ENCODE measurements at places on chromosomes 6 and 20.

DNA sequence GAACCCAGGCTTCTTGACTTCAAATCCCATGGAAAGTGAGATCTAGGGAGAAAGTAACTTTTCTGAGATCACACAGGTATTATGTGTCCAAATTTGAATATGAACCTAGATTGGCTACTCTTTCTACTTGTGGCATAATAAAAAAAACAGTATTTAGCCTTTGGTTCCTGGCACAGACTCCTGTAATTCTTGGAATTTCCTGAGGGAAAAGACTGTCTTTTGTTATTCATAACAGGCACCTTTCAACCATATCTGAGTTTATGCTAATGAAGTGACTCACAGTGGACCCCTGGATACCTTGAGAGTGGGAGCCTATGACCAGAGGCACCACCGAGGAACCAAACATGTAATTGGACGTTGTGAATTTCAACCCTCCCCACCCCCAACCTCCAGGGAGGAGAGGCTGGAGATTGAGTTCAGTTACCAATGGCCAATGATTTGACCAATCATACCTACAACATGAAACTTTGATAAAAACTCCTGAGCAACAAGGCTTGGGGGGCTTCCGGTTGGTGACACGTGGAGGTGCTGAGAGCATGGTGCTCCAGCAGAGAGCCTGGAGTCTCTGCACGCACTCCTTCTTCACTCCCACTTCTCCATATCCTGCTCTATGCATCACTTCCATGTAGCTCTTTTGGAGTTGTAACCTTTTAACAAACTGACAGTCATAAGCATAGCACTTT lies 48.8 kb downstream of the LAMA4 start:
- DNase-seq, result no peak

- DNase-seq, result no peak
Measured at GRCh38 chr6:44859901-44860410, 468.2 kb upstream of the RUNX2 start.

DNA sequence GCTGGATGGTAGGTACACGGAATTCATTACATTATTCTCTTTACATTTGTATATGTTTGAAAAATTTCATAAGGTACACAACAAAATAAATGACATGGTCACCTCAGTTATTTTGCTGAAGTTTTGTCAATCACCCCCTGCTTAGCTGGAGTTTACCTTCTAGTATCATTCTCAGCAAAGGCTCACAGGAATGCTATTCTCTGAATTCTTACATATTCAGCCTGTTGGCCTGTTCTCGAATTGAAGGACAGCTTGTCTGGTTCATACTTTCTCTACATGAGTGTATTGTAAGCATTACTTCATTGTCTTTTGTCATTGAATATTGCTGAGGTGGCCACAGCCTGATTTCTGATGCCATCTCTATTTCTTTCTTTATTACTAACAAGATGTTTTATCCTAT lies 12.8 kb downstream of the CALHM5 start:
- no peak for DNase-seq

DNA sequence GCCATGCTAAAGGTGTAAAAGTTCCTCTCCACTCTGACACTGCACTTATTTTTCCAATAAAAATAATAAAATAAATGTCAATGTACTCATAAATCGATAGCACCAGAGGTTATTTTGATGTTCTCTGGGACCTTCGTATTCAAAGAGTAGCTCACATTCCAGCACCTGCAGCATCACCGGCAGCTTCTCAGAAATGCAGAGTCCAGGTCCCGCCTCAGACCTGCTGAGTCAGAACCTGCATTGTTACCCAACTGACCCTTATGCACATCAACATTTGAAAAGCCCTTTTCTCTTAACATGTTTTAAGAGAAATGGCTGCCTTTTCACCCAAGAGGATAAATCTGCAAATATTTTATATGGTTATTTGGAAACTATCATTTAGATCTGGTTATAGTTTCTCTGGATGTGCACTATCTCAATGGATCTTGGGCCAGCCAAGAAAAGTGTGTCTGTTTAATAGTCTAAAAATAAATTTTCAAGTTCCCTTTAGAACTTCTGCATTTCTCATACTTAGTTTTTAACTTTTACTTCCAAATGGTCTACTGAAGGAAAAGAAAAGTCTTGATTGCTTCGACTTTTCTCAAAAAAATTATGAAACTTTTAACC lies 216.2 kb upstream of the PRDM1 start:
- DNase-seq, result no peak

GRCh38 chr20:32167552-32167951 lies 40.0 kb downstream of the PLAGL2 start:
- DNase-seq, result no peak

DNA sequence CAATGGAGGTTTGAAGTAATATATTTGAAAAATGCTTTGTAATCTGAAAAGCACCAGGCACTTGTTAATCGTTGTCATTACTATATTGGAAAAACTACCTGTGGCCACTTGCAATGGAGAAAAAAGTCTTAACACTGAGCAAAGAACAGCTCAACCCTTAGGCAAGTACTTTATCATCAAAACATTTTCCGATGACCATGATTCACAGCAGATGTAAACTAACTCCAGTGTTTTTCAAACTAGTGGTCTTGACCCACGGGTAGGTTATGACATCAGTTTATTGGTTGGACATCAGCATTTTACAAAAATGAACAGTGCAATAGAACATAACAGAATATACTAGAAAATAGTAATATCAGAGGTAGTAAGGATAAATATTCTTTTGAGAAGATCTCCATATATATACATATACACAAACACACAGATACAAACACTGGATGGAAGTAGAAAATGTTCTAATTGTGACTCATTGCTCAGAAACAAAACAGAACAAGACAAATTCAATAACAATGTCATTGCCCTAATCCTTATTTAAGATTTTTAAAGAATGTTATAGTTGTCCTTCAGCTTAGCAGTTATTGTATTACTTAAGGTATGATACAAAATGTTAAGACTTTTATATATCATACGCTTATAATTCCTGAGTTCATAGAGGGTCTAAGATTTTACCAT lies 123.0 kb downstream of the PLCB1 start:
- DNase-seq, result no peak

DNA sequence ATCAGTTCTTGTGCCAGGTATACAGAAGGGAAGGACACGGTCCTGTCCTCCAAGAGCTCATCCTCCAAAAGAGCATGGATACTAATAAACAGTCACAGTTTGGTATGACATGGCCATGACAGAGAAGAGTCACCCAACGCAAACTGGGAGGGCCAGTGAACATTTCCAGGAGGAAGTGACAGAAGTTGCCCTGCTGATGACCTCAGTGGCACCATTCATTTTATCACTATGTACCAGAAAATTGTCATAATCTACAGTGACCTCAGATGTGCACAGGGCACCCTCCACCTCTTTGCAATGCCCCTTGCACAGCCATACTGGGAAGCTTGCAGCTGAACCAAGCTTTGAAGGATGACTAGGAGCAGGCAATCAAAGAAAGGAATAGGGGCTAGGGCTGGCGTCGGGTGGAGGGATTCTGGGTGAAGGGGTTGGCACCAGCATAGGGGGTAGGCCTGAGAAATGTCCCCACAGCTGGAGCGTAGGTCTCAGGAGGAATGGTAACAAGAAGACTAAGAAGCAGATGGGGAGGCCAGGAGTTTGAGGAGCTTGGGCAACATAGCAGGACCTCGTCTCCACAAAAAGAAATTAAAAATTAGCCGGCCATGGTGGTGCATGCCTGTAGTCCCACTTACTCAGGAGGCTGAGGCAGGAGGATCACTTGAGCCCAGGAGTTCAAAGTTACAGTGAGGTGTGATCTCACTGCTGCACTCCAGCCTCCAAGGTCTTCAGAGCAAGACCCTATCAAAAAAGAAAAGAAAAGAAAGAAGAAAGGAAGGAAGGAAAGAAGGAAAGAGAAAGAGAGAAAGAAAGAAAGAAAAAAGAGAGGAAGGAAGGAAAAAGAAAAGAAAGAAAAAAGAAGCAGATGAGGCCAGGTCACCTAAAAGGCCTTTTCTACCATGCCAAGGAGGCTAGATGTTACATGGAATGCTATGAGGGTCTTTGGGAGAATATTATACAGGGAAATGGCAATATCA lies 65.3 kb upstream of the SNX9 start:
- DNase-seq, result no peak

DNA sequence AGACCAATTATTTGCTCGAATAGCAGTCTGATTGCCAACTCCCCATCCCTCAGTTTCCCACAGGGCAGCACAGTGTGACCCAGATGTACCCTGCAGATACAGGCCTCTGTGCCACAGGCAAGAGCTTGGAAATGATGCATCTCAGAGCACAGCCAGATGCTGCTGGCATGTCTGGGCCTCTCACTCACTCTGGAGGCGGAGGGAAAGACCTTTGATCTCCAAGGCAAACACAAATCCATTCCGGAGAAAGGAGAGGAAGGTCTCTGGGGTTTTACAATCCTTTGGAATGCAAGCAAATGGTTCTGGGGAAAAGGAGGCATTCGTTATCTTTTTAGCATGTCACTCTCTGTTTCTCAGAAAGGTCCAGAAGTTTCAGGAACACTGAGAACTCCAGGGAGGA lies 74.2 kb downstream of the RIOK1 start:
- DNase-seq, result no peak

GRCh38 chr20:63706852-63707557 lies 771 bp downstream of the ARFRP1 start:
- DNase-seq, result peak; percentile 55

DNA sequence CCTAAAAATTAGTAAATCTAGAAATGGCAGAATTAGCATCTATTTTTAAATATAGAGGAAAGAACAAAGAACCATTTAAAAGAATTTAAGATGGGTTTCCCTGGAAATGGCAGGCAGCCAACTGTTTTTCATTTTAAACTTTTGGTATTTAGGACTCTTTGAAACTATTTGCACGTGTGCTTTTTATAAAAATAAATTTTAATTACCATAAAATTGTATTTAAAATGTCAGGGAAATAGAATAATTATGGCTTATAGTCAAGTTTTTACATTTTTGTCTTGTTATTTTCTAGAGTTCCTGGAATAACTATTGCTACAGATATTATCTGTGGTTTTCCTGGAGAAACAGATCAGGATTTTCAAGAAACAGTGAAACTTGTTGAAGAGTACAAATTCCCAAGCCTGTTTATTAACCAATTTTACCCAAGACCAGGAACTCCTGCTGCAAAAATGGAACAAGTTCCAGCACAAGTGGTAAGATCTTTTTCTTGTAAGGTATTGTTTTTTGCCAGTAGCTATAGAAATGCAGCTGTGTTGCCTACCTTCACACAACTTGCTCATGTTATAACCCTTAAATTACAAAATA lies 528.7 kb upstream of the SOX4 start:
- no peak for DNase-seq

- DNase-seq, result no peak
Measured at GRCh38 chr6:136477548-136477947, 72.7 kb downstream of the MAP7 start.

DNA sequence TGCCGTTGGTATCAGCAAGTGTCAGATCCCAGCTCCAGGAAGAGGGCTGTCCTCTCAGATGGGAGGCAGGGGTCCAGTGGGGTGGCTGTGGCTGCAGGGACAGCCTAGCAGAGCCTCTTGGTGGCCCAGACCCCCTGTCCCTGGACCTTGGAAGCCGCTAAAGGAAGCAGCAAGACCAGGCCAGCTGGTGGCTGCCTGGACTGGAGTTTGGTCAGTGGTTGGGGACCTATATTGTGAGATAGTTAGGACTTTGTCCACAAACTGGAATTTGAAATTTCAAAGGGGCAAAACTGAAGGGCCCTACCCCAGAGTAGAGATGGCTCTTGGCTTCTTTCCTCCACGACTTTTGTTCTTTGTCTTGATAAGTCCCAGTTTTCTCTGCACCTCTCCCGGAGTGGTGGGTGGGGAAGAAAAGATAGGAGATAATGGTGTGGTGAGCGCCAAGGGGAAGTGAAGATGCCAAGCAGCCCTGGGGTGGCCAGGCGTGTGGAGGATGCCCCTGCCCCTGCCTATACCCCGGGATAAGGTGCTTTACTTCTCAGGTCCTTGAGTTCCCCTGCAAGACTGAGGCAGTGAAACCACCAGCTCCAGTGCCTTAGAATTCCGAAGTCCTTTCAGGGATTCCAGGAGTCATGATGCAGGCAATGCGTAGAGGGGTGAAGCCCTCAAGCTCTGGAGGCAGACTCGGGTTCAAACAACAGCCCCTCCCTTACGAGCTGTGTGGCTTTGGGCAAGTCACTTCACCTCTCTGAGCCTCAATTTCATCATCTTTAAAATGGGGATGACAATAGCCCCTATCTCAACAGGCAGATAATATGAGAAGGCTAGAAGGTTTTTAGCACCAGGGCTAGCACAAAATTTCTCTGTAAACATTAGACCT lies 40.2 kb downstream of the HNF4A start:
- DNase-seq, result no peak

DNA sequence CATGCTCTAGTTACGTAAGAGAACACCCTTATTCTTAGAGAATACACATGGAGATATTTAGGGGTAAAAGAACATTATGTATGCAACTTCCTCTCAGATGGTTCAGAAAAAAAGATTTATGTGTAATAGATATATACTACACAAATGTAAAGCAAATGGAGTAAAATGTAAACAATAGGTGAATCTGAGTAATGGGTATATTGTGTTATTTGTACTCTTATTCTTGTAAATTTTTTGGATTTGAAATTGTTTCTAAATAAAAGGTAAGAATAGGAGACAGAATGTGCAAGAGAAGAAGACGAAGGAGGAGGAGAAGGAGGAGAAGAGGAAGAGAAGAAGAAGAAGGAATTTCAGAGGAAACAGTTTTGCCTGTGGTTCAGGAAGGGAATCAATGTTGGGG lies 22.5 kb upstream of the LCA5 start:
- no peak for DNase-seq

DNA sequence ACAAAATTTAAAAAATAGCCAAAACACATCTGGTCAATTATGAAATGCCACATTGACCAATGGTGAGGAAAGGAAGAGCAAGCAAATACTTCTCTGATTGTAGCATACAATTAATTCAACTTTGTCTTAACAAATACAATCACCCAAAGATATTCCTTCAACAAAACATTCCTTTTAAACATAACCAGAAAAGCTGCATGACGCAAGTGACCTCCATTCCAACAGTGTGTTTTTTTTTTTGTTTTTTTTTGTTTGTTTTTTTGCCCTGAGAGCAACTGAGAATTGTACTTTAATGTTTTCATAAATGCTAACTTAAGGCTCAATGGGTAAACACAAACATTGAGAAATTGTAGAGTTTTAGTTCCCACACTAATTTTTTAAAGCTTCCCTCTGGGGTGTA lies 184.4 kb downstream of the PTPRK start:
- no peak for DNase-seq

Data from NCI-H524 (cell line).